ENCODE measurements at places on chromosomes 3 and 15.

DNA sequence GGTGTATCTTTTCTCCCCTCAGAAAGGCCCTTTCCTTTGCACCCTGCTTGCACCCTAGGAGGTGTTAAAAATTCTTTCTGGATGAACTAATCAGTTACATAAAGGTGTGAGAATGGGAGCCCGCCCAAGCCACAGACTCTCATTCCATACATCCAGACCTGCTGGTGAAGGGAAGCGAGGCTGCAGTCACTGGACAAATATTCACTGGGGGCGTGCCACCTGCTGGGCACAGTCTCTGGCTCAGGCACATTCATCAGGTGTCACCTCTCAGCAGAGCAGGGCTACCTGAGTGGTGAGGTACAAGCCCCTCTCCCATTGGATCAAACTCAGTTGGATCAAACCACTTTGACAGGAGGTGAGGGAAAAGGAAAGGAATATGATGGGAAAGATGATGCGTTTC is 52.0 kb downstream of the NTRK3 start:
- no peak for DNase-seq

DNA sequence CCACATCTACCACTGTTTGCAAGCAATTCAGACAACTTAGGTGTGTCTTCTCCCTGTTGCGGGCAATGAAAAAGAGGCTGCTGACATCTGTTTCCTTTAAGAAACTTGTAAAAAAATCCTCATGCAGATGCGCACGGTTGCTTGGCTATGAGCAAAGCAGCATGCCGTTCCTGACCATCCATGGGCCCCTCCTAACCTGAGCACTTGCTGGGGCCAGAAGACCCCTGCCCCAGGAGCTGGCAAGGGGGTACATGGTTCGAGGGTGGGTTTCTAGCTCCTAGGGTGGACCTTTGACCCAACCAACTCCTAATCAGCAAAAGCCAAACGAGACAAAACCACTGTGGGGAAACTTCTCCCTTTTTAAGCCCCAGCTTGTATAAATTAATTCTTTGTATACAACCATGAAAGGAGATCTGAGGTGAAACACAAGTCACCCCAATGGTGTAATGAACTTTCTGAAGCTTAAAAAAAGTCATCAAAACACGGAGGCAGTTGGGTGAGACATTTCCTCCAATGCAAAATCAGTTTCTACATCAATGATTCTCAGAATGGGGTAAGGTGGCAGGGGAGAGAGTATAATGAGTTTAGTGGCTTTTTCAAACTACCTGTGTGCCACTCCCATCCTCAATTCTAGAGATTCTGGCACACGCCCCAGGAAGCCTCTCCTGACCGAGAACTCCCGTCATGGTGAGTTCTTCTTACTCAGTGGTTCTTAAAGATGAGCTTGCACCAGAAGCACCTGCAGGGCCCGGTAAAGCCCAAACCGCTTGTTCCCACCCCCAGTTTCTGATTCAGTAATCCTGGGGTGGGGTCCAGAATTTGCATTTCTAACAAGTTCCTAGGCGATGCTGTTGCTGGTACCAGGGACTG is 44.1 kb downstream of the CPN2 start:
- no peak for DNase-seq

GRCh38 chr3:7682822-7683229 is 818.8 kb upstream of the LMCD1 start:
- DNase-seq: no peak

GRCh38 chr3:179244878-179245277 is 6.0 kb downstream of the KCNMB3 start:
- DNase-seq: no peak

GRCh38 chr15:88982946-88983342 is 69.8 kb upstream of the MFGE8 start:
- DNase-seq: no peak

- DNase-seq: no peak
These were observed 33.1 kb upstream of the GLCE start for GRCh38 chr15:69127306-69127705.

DNA sequence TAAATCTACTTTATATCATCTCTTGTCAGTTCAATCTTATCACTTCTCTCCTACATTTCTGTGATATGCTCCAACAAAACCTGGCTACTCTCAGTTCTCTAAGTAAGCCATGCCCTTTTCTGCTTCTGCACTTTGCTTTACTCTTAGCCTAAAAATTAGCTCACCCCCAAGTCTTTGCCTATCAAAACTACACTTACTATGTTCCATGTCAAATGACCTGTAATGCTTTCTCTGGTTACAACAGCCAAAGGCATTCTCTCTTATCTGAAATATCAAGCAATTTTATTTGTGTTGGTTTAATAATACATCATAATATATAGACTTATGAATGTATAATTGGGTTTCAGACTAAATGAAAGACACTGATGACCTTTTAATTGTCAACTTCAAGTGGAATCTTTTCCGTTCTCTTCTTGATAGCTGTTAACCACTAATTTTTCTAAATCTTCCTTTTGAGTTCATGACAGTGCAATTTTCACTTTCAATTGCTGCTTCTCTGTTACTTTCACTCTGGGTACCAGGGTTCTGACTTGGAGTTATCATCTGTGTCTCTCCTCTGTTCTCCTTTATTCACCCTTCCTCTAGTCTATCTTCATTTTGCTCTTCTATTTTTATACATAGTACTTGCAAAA is 619.0 kb upstream of the GOLIM4 start:
- DNase-seq: no peak

DNA sequence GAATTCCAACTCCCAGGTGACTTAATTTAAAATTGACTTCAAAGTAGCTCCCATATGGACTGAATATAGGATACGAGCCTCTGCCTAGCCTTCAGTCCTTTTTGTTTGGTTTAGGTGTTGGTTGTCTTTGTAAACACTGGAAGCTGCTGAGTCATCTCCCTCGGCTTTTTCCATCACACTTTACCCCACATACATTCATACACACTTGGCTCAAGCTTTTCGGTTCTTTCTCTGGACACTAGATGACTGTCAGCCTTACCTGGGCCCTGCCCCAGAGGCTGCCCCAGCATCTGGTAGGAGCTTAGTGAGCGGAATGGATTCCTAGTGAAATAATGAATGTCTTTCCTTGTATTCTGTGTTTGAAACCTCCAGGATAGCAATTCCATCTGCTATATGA is 201.5 kb upstream of the IL12A start:
- no peak for DNase-seq

DNA sequence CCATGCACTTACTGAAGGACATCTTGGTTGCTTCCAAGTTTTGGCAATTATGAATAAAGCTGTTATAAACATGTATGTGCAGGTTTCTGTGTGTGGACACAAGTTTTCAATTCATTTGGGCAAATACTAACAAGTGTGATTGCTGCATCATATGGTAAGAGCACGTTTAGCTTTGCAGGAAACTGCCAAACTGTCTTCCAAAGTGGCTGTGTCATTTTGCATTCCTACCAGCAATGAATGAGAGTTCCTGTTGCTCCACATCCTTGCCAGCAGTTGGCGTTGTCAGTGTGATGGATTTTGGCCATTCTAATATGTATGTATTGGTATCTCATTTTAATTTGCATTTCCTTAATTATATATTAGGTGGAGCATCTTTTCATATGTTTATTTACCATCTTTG is 280.1 kb downstream of the SV2B start:
- no peak for DNase-seq

GRCh38 chr15:75063889-75064288 is 40.5 kb downstream of the PPCDC start:
- peak; percentile 45 for DNase-seq
